ENCODE measurements at places on chromosomes 5 and 9.

DNA sequence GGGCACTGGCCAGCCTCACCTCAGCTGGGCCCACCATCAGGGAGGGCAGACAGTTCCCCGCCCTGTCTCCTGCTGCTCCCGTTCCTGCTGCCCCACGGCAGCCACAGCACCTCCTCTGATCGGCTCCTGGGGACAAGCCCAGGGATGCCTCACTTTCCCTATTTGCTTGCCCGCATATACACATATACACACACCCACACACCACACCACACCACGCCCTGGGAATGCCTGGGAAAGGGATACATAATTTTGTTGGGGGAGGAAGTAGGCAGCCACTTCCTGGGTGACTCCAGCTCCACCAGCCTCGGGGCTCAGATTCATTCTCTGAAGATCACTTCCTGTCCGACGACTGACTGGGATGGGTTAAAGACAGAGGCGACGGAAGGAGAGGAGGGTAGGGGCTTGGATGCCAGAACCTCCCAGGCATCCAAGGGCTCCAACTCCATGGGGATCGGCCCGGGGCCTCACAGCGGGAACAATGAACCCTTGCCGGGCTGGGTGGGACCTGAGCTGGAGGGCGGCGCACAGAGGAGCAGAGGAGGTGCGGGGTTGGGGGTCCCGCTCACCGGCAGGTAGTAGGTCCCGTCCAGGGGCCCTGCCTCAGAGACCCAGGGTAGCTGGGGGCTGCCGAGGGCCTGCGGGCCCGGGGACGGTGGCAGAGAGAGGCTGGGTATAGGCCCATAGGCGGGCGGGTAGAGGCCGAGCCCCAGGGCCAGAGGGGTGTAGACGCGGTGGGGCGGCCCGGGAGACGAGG lies 2.0 kb upstream of the MZB1 start:
- no peak for DNase-seq

DNA sequence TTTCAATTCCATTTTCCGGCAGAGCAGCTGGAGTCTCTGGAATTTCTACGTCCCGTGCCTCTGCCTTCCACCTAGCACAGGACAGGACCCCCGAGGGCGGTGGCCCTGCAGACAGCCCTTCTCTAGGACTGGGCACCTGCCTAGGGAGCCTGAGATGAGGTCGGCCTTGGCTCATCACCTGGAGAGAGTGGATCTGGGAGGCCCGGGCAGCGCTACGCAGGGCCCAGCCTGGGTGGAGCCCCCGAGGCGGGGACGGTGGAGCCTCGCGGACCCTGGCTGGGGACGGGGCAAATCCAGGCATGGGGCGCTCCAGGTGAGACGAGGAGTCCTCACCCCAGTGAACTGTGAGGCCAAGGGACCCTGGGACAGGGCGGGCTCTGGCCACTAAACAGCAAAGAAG lies 114.5 kb downstream of the MTRR start:
- no peak for DNase-seq

GRCh38 chr5:127308945-127309344 lies 18.3 kb downstream of the MEGF10 start:
- no peak for DNase-seq

DNA sequence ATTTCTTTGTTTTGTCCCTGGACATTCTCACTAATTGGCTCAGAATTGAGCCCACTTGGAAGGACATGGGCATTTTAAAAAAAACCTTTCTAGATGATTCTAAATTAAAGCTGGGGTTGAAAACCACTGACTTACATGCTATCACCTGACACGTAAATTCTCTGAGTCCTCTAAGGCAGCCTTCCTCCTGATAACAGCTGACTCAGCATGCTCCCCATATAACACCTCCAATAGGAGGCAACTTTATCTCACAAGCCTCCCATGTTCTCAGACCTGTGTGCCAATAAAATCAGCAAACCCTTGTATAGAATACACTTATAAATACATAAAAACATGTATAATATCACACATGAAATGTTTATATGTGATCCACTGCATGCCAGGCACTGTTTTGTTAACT lies 49.2 kb upstream of the AGXT2 start:
- DNase-seq: no peak

DNA sequence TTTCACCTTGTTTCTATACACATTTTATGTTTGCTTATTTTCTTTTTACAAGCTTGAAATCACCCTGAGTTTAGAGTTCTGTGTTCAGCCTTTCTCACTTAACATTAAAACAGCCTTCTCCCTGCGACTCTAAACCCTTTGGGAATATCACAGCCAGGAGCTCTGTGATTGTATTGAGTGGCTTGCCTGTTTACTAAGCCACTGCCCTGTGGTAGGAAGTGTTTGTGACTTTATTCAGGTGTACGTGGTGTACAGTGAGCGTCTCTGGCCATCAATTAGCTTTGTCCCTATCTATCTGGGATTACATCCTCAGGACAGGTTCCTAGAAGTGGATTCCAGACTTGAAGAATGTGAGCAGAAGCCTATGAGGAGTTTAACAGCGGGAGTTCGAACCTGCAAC lies 11.0 kb upstream of the NEURL1B start:
- DNase-seq: no peak
